Sigmoid colon (tissue), 7 donors: ENCODE measurements at places on chromosomes 6 and 20. TPM values are rescaled to one million over a fixed set of nuclear protein-coding genes. Genes with fewer than 3 reads are reported as not detected.

TMC2 gene
- total RNA-seq, result not detected

CNBD2 gene
- total RNA-seq, result 7.7 TPM

DNA sequence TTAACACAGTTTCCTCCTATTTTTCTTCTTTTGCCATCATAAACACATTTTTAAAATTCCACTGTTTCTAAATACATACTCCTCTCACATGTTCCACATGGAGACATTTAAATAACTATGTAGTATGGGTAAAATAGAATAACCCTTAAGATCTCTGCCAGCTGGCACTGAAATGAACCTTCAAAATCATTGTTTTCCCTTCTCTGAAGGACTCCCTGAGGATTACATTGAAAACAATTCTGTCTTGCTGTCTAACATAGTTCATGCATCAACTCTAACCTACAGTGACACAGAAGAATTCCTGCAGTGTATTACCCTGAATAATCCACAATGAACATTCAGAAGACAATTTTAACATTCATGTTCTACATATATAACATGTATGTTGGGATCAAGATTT is 1361.8 kb upstream of the CITED2 start:
- no peak for DNase-seq

DNA sequence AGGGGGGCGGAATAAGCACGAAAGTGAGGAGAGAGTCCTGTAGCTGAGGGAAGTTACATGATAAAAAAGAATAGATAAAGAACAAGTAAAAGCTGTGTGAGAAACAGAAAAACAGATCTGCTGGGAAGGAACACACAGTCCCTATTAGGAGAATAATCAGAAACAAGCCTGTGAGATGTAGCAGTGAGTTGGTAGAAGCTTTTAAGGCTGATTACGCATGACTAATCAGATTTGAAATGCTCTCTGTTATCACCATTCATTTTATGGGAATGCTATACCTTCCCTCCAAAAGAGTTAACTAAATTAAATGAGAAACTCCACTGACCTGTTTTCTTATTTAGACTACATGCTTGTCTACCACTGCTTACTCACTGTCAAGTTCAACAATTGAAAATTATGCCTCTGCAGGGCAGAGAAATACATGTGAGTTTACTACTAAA is 15.8 kb downstream of the REPS1 start:
- DNase-seq, result no peak

DNA sequence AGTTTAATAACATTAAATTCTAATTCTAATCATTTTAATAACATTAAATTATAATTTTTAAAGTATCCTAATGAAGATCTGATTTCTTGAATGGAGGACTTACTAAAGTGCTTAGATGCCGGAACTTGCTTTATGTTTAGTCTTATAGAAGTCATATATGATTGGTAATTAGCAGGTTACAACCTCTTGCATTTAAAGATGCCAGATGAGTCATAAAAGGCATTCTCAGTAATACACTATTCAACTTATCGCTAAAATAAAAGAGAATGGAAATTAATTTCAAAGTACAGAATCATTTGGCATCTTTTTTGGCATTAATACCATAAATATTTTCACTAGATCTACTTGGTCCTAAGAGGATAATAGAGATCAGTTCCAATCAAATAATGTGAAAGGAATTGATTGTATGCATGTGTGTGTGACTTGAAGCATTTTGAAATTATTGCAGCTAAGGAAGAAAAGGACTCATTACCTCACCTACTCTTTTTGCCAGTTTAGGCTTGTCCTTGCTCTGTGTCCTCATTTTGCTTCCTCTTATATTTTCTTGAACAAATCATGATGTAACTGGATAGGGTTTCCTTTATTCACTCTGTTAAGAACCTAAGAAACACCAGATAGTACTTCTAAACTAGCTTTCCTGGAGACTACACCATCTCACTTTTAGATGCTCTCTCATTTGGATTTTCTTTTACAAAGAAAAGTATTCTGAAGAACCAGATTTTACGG is 2.7 kb downstream of the COL21A1 start:
- no peak for DNase-seq

DNA sequence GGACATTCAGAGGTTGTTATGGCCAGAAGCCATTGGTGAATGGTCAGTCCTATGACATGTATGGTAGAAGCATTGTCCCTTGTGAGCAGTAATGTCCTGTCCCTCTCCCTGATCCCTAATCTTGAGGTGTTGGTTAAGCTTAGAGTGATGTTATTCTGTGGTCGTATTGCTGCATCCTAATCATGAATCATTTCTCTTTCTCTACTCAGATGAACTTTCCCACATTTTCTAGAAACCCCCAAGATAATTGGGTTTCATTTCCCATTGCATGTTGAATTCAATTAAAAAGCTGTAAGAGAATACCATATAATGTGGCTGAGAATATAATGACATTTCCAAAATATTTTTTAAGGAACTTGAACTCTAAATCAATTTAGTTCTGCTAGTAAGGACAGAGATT is 175.1 kb downstream of the PLCB4 start:
- DNase-seq, result no peak

DNA sequence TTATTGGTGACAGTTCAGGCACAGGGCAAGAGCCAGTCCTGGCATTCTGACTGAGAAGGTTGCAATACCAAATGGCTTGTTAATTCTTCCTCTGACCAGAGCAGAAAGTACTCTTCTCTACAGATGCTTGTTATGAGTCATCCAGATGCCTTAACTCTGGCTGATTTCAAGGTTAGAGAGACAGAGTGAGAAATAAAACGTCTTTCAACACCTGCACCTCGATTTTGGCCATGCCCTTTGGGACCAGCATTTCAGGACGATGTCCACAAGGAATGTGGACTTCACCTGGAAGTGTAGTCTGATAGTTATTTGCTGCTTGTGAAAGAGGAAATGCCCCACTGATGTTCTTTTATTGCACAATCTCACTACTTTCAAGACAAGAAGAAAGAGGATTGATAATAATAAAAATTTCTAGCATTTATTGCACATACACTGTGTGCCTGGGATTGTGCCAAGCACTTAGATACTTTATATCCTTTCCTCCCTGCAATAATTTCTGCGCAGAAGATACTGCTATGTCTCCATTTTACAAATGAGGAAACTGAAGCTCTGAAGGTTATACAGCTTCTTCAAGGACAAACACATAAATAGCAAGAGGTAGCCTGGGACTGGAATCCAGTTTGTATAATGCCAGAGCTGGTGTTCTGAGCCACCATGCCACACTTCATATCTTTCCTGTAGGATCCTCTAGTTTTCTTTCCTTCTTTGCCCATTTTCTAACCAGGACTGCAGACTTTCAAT is 33.5 kb upstream of the MCM3 start:
- DNase-seq, result no peak

DNA sequence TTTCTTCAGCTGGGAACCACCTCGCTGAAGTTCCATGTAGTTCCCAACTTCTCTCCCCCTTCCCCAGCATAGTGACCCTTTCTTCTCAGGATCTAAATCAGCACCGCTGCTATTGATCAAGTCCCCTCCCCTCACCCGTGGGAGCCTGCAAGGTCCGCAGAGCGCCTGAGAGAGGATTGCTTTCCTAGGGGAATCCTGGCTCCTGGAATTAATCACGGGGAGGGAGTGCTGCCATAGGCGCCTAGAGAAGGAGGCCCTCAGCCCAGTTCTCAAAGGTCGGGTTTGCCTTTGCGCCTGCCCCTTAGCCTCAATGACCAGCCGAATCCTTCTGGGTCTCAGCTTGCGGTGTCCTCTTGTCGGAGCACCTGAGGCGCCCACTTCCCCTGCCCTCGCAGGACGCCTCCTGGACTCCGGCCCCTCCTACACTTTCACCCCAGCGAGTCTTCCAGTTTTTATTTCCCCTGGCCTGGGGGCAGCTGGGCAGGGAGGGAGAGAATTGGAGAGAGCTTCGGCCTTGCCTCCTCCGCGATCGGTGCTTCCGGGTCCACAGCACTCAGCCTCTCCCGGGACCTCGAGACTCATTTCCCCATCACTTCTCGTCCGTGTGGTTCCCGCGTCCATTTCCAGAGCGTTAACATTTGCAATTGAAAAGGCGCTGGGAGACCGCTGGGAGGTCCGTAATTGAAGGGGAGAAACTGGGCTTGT is 3.1 kb upstream of the NKX2-2 start:
- DNase-seq, result no peak

- no peak for DNase-seq
Measured at GRCh38 chr6:149913540-149914240, 9.2 kb downstream of the RAET1G start.

GRCh38 chr6:41732591-41733359 is 2.6 kb downstream of the TFEB start:
- no peak for DNase-seq
